NCI-H1417 treated with DMSO at 0.1 percent for 48 hours (cell line): ENCODE measurements at places on chromosomes 12 and 14.

DNA sequence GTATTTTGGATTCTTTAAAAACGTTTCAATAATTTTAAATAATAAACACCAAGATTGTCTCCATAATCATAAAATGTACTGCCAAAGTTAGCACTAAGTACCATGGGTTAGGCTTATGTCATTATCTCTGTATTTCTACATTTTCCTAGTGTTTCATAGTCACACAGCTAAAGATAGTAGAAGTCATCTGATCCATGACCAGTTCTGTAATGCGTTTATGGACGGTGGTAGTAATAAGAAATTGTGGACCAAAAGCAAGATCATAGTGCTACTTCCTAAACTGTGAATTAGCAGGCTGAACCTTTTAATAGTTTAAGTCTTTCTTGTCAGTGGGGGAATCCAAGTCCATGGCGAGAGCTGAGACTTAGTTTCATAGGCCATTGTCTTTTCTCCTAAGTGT, 142.1 kb downstream of the AKAP6 start:
- no peak for DNase-seq

- DNase-seq = no peak
Measured at GRCh38 chr12:68506619-68507018, 104.1 kb upstream of the RAP1B start.

GRCh38 chr12:125169451-125169850, 104.2 kb downstream of the AACS start:
- DNase-seq = no peak

DNA sequence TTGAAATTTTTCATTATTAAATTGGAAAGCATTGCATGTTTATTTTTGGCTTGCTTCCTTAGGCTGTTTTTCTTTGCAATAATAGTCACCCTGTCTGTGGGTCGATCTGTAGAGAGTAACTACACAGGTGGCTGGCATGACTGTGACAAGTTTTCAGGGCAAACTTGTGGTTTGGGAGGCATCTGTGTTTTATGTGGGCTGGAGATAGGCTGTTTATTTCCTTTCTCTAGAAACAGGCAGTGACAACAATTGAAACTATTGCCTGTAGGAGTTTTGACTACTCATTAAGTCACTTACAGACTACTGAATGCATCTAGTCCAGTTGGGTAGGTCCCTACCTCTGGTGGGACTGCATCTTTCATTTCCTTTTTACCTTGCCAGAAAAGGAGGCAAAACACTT, 155.6 kb downstream of the DYRK2 start:
- no peak for DNase-seq

DNA sequence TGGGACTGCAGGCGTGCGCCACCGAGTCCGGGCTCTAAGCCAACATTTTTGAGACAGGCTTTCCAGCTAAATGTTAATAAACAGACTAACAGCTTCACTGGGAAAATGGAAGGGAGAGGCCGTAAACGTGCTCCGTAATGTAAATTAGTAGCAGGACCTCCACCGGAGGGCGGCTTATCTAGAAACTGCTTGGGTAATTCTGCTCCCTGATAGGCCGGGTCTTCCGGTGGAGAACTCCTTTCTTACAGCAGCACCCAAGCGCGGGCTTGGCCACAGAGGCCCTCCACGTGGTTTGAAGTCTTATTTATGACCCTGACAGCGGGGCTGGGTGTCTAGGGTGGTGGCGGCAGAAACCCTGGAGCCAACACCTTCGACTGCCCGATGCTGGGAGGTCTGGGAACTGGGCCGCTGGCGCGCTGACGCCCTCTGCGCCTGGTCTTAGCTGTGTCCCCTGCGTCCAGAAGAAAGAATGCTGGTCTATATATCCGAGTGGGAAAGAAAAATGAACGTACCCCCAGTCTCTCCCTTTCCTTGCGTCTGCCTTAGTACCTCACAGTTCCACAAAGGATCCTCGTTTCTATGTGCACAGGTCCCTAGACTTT, 1.7 kb downstream of the DPPA3 start:
- no peak for DNase-seq
